ENCODE measurements at places on chromosomes 2 and 18. TPM values are rescaled to one million over a fixed set of nuclear protein-coding genes. Genes with fewer than 3 reads are reported as not detected.

DNA sequence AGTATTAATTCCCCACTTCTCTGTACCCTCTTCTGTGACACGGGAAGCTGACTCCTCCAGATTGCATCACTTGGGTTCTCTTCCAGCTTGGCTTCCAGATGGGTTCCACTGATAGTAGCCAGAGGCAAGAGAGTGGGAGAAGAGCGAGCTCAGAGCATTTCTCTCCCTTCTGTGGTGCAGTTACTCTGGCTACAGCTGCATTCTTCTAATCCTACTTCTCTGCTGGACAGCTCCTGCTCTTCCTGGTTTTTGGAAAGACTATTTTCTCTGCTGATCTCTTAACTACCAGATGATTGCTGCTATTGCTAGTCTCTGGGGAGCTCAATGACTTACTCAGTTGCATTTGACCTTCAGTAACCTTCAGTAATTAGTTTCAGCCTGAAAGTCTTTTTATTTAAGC, 187.5 kb upstream of the MAP2 start:
- H3K4me1 ChIP-seq, result no peaks in the 10 kb centered on the region
- no peak for DNase-seq
- H3K36me3 ChIP-seq, result no peaks in the 10 kb centered on the region
- H3K27ac ChIP-seq, result no peak overlapping the region
- no peaks in the 10 kb centered on the region for H3K27me3 ChIP-seq

- H3K27ac ChIP-seq, result no peak overlapping the region
- no peak overlapping the region for H3K4me3 ChIP-seq
- no peak for DNase-seq
- H3K4me1 ChIP-seq, result no peaks in the 10 kb centered on the region
- no peaks in the 10 kb centered on the region for H3K36me3 ChIP-seq
Measured at GRCh38 chr2:137172162-137172561, 406.8 kb downstream of the THSD7B start.

DNA sequence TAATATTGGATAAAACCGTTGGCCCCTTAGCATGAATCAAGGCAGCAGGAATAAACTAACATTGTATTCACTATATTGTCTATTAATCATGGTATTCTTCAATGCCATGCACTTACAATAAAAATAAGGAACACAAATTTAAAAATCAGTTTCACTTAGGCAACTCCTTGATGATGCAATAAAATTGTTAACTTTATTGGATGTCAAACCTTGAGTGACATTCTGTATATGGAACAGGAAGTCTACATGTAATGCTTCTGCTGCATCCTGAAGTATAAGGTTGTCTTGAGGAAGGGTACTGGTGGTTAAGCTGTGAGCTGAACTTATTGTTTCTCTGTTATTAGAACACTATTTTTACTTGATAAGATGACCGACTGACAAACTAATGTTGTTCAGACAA, 605.5 kb downstream of the SATB2 start:
- no peaks in the 10 kb centered on the region for H3K27me3 ChIP-seq
- H3K36me3 ChIP-seq, result no peaks in the 10 kb centered on the region
- no peak for DNase-seq
- H3K4me3 ChIP-seq, result no peak overlapping the region

GRCh38 chr2:45263147-45263546, 253.9 kb upstream of the SIX2 start:
- no peak overlapping the region for H3K4me3 ChIP-seq
- no peaks in the 10 kb centered on the region for H3K4me1 ChIP-seq
- no peaks in the 10 kb centered on the region for H3K36me3 ChIP-seq
- H3K27ac ChIP-seq, result no peak overlapping the region
- DNase-seq, result no peak
- H3K27me3 ChIP-seq, result no peaks in the 10 kb centered on the region

DNA sequence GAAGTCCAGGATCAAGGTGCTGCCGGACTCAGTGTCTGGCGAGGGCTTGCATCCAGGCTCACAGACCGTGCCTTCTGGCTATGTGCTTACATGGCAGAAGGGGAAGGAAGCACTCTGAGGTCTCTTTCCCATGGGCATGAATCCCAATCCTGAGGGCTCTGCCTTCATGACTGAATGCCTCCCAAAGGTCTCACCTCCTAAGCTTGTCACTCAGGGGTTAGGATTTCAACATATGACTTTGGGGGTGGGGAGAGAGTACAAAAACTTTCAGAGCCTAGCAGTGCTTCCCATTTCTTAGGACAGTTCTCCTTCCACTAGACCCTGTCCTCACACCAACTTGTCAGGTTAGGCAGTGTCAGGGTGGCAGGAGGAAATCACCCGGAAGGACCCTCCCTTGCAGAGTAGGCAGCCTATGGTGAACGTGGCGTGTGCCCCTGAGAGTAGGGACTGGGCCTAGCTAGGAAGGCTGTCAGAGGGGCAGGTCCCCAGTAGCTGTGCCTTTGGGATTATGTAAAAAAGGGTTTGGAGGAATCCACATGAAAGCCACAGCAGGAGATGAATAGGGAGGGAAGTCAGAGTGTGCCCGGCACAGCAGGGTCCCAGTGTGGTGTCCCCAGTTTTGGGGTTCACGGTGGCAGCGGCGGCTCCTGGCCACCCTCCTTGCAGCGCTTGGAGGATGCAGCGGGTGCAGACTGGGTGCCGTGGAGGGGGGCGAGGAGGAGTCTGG, 233.3 kb downstream of the LDLRAD4 start:
- no peaks in the 10 kb centered on the region for H3K36me3 ChIP-seq
- peak overlapping the region; percentile 74 for H3K27ac ChIP-seq
- peaks cover 17% of the 10 kb centered on the region for H3K4me1 ChIP-seq

DNA sequence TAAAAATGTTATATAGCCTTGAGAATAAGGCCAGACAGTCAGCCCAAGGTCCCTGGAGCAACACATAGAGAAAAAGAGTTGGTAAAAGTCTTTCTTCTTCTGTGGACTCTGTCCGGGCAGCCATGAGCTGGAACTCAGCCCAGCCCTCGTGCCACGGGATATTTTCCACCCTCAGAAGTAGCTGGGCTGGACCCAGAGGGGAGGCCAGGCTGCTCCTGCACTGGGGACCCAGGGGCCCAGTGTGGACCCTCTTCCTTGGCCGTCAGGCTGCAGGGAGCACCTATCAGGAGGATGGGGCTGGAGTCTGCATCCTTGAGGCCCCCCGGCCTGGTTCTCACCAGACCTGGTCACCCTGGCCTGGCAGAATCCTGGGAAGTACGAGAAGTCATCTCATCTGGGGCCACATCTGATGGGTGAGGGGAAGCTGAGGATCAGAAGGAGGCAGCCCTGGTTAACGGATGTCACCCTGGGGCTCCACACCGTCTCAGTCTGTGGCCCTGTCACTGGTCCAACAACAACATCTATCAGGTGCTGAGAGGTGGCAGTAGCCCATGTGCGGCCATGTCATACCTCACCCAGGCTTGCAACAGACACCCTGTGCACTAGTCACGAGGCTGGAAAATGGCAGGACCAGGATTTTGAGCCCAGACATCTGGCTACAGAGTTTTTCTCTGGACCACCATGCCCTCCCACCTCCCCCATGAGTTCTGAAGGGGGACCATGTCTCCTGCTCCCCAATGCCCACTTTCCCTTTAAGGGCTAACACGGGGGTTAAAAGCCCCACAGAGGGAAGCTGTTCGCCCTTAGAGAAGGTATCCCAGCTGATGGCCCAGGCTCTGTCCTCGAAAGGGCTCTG, 33.0 kb downstream of the SDC1 start:
- H3K27me3 ChIP-seq, result no peaks in the 10 kb centered on the region
- no peak for DNase-seq
- no peak overlapping the region for H3K4me3 ChIP-seq
- no peaks in the 10 kb centered on the region for H3K36me3 ChIP-seq
- H3K27ac ChIP-seq, result no peak overlapping the region
- H3K4me1 ChIP-seq, result no peaks in the 10 kb centered on the region

DNA sequence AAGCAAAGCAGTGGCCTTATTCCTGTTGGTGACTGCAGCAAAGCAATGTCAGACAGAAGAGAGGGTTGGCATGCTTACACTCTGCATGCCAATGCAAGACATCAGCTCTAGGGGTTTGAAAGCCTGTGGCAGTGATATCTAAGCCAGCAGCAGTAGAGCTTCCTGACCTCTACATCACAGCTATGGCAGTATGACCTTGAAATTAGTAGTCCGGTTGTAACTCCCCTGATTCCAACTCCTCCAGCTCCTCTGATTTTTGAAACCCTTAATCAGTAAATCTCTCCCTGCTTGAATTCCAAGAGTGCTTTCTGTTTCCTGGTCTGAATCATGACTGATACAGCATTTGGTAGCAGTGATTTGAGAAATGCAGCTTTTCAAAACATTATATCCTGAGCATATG, 60.0 kb upstream of the LRP1B start:
- DNase-seq, result no peak
- H3K27me3 ChIP-seq, result no peaks in the 10 kb centered on the region
- H3K4me1 ChIP-seq, result no peaks in the 10 kb centered on the region
- no peak overlapping the region for H3K27ac ChIP-seq
- H3K36me3 ChIP-seq, result no peaks in the 10 kb centered on the region

DNA sequence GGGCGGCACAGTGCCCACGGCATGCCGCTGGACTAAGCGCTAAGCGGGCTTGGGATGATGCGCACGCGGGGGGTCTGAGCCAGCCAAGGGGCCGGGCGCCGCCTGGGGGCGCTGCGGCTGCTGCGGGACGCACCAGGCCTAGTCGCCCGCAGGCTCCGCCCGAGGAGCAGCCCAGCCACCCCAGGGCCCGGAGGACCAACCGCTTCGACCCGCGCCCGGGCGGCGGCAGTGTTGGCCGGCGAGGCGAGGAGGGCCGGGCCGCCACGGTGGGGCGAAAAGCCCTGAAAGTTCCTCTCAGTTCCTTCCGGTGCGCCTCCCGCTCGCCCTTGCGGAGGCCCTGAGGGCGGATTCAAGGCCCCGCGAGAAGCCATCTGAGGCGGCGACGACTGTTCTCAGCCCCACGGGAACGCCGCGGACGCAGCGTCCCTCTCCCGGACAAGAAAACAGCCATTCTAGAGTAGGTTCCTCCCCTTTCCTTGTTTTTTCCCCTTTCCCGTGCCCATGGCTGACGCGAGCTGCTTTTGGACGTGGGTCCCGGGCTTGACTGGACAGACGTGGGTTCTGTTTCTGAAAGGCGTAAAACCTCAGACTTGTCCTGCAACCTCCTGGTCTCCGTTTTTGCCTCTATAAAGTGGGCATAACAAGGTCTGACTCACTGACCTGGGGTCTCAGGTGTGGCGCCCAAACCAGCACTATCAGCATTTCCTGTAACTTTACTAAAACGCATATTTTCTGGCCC, at the start of gene ANKAR:
Gene ANKAR (plus strand): TSS at position 297 of the 739 bp plus-strand sequence. CDS start 1,821 bp downstream, outside the sequence.
- H3K36me3 ChIP-seq, result peaks cover 18% of the 10 kb centered on the region
- H3K4me3 ChIP-seq, result peak within 1 kb of the TSS; percentile 71
- peak within 1 kb of the TSS; percentile 98 for H3K27ac ChIP-seq
- DNase-seq, result peak; percentile 95
- H3K4me1 ChIP-seq, result no peaks in the 10 kb centered on the region
- H3K27me3 ChIP-seq, result no peaks in the 10 kb centered on the region

DNA sequence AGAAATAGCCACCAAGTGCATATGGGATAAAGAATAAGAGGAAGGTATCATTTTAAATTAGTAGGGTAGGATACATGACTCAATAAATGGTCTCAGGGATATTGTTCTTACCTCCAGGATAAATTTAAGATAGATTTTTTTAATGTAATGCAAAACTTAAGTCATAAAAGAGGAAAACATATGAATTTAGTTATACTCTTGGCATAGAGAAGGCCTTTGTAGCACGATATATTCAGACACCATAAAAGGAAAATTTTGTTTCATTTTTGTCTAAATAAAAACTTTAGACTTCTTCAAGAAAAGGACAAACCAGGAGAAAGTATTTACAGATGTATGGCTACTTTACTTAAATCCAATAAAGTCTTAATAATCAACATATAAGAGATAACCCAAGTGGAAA, 78.5 kb upstream of the CAB39 start:
- H3K4me3 ChIP-seq, result no peak overlapping the region
- no peaks in the 10 kb centered on the region for H3K36me3 ChIP-seq
- H3K4me1 ChIP-seq, result no peaks in the 10 kb centered on the region

- DNase-seq, result no peak
- H3K27me3 ChIP-seq, result no peaks in the 10 kb centered on the region
- H3K4me1 ChIP-seq, result no peaks in the 10 kb centered on the region
- no peaks in the 10 kb centered on the region for H3K36me3 ChIP-seq
- H3K27ac ChIP-seq, result no peak overlapping the region
Measured at GRCh38 chr2:71609958-71610357, 156.6 kb downstream of the DYSF start.

The IRS1 gene
- total RNA-seq, result 18.6 TPM

The TRIM54 gene
- total RNA-seq, result not detected

The FBXO41 gene
- 5.2 TPM for total RNA-seq

The PKDCC gene
- 210 TPM for total RNA-seq

The CLASP1 gene
- total RNA-seq, result 78.0 TPM

The LCT gene
- not detected for total RNA-seq

The SMYD1 gene
- total RNA-seq, result not detected

The POMC gene
- total RNA-seq, result 18.6 TPM
